Colonic mucosa (tissue), 4 donors: ENCODE measurements at places on chromosomes 1 and 21.

DNA sequence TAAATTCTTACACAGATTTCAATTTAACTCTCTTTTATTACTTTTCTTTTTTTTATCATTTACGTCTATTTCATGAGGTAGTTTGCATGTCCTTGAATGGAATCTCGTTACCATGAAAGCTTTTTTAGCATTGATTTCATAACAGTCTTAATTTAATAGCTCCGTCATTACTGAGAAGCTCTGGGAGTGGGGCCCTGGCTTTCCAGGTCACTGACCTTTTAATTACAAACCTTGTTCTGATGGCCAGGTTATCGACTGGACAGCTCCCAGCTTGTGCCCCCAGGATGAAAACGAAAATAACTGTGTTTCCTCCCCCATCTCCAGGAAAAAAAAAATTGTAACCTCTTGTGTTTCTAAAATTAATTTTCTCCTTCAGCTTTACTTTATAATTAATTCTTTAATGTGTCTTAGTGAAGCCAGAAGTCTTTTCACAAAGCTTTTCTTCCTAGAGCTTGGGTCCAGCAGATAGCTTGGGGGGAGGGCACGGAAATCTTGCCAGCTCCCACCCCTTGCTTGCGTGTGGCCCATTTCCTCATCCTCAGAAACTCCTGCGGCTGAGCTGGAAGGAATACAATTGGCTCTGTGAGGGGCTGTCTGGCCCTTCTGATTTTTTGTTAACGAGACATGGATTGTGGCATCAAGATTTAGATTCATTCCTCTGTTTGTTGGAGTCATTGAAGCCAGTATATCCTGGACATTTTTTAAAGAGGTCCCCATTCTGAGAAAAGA lies 65.7 kb downstream of the PEX14 start:
- no peak for DNase-seq

DNA sequence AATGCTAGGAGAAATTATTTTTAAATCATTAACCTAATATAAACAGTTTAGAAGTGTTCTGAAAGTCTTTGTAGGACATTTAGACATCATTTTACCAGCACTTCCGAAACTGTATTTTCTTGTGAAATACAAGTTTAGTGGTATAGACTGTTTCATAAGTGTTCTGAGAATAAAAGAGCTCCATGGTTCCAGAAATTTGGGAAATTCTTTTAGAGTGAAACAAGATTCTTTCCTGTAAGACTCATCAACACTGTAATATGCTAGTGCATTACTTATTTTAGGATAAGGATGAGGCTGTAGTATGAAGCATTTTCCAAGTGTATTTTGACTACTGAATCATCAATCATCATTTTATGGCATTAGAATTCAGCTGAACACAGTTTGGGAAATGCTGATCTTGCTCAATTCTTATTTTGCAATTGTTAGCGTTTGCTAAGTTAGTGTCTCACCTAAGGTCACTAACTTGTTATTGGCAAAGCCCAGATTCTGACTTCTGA lies 73.4 kb downstream of the CEP350 start:
- DNase-seq = no peak

DNA sequence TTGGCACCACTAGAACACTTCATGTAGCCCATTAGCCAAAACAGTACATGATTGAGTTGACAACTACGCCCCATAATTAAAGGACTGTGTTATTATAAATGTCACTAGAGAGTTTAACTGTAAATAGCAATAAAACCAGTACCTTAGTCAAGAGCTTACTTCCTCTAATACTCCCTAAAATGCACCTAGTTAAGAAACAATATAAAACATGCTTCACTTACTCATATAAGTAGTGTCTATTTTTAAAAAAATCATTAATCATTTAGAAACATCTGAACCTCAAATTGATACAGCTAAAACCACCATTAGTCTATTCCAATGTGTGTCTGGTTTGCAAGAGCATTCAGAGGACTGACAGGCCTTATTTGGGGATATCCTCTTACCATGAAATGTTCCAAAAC lies 25.3 kb downstream of the PTP4A2 start:
- no peak for DNase-seq

- DNase-seq = no peak
Observed at GRCh38 chr1:76247261-76247852, 172.8 kb downstream of the ST6GALNAC3 start.

- DNase-seq = no peak
Observed at GRCh38 chr1:166221316-166221715, 54.5 kb upstream of the FAM78B start.

DNA sequence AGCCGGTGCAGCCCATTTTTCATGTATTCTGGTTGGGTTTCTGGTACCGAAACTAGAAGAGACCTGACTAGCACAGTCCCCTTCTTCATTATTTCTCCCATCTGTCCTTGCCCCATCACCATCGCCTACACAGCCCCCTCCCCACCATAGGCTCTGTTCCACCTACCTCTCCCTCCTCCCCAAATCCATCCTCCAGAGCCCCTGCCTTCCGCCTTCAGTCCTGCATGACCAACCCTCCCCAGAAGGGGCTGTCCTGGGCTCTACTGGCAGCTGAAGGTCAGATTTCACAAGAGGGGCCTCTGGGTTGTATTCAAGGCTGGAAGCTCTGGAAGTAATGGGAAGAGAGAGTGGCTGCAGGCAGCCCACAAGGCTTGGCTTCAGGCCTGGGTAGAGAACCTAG lies 55.2 kb downstream of the SDC3 start:
- DNase-seq = no peak

GRCh38 chr1:240866724-240867123 lies 254.8 kb upstream of the GREM2 start:
- DNase-seq = no peak

DNA sequence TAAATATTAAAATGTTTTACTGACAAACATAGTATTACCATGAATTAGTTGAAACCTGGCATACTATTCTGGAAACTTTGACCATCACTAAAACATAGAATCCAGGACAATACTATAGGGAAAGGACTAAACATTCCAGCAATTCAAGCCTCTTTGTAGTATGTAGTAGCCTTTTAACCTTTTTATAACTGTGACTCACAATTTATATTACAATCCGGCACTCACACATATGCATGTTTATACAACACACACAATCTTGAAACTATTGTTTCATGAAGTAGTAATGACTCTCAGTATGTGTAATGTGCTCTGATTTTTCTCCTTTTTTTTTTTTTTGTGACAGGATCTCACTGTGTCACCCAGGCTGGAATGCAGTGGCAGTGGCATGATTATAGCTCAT lies 64.3 kb downstream of the ANKRD13C start:
- DNase-seq = no peak

DNA sequence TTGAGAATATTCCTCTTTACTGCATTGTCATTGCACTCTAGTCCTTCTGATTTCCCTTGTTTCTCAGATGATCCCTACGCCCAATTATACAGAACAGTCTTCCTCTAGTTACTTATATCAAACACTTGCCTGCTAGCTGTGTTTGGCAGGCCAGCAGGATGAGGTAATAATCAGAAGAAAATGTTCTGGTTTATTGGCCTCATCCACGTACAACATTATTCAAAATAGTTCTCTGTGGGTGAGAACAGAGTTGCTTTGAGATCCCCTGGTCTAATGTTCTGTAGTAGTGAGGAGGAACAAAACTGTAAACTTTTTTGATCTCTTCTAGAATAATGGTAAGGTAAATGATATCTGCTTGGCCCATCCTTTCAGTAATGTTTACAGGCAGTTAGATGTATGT lies 22.3 kb upstream of the C1orf105 start:
- no peak for DNase-seq

- no peak for DNase-seq
Observed at GRCh38 chr1:80384959-80385358, 1378.4 kb upstream of the ADGRL4 start.

DNA sequence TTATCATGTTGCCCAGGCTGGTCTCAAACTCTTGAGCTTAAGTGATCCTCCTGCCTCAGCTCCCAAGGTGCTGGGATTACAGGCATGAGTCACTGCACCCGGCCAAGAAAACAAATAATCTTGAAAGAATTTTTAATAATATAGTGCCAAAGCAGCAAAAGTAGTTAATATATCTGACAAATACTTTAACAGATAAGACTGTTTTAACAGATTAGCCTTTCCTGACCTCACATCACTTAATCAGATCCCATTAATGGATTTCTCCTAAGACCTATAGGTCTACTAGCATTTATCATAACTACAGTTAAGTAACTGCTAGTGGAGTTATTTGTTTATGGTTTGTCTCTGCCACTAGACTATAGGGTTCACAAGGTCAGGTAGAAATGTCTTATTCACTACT lies 61.1 kb upstream of the HP1BP3 start:
- no peak for DNase-seq

- DNase-seq = no peak
Observed at GRCh38 chr1:226650236-226650841, 88.7 kb downstream of the ITPKB start.

DNA sequence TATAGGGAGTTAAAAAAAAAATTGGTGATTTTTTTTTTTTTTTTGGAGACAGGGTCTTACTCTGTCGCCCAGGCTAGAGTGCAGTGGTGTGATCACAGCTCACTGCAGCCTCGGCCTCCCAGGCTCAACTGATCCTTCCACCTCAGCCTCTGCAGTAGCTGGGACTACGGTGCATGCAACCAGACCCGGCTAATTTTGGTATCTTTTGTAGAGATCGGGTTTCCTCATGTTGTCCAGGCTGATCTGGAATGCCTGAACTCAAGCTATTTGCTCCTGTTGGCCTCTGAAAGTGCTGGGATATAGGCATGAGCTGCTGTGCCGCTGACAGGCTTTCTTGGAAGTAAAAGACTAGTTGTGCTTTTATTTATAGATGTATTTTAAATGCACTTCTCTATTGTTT lies 3.0 kb downstream of the CDC42 start:
- no peak for DNase-seq

DNA sequence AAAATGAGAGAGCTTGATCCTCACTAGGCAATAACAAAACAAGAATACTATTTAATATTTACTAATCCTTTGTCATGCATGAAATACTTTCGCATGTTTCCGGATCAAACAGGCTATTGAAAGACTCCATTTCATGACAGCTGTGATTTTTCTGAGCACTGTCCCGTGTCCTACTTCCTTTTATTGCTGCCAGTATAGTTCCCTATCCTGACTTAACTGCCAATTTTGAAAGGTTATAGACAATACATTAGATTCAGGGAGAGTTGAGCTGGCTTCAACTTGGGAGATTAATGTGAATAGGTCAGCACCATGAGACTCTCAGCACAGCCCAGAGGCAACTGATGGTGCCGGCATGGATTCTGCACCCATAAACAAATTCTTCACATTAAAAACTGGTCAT lies 225.8 kb downstream of the VAV3 start:
- no peak for DNase-seq
